ENCODE measurements at places on chromosomes 12 and 14. TPM values are rescaled to one million over a fixed set of nuclear protein-coding genes. Genes with fewer than 3 reads are reported as not detected.

The PTPRR gene
- not detected for total RNA-seq

The GRIP1 gene
- 1.6 TPM for total RNA-seq

The POC1B gene
- total RNA-seq = 41.0 TPM

GRCh38 chr12:122021822-122022392, at the start of gene BCL7A:
Gene BCL7A (plus strand): TSS chr12:122021884. CDS start chr12:122022092, 208 bp downstream.
- peaks cover 6% of the 10 kb centered on the region for H3K36me3 ChIP-seq
- peak; percentile 65 for DNase-seq
- peak within 1 kb of the TSS; percentile 89 for H3K27ac ChIP-seq
- H3K27me3 ChIP-seq = peaks cover 19% of the 10 kb centered on the region
- H3K4me3 ChIP-seq = peak within 1 kb of the TSS; percentile 89

- H3K27ac ChIP-seq = no peak overlapping the region
- H3K4me1 ChIP-seq = peaks cover 12% of the 10 kb centered on the region
- H3K27me3 ChIP-seq = peaks cover 88% of the 10 kb centered on the region
- no peak overlapping the region for H3K4me3 ChIP-seq
Measured at GRCh38 chr12:57627501-57628279, 5.3 kb downstream of the B4GALNT1 start.

GRCh38 chr12:5308216-5308615, 123.7 kb upstream of the NTF3 start:
- H3K4me3 ChIP-seq = no peak overlapping the region
- no peaks in the 10 kb centered on the region for H3K4me1 ChIP-seq
- no peak overlapping the region for H3K27ac ChIP-seq
- DNase-seq = no peak

The OR6C74 gene
- not detected for total RNA-seq

The TMPRSS12 gene
- total RNA-seq = not detected

GRCh38 chr12:96193725-96194575, at the start of gene ELK3:
Gene ELK3 (plus strand): TSS chr12:96194375.
- H3K4me1 ChIP-seq = peaks cover 45% of the 10 kb centered on the region
- H3K4me3 ChIP-seq = peak within 1 kb of the TSS; percentile 99
- H3K27me3 ChIP-seq = no peaks in the 10 kb centered on the region
- peaks cover 10% of the 10 kb centered on the region for H3K36me3 ChIP-seq

The GUCY2C gene
- total RNA-seq = not detected

DNA sequence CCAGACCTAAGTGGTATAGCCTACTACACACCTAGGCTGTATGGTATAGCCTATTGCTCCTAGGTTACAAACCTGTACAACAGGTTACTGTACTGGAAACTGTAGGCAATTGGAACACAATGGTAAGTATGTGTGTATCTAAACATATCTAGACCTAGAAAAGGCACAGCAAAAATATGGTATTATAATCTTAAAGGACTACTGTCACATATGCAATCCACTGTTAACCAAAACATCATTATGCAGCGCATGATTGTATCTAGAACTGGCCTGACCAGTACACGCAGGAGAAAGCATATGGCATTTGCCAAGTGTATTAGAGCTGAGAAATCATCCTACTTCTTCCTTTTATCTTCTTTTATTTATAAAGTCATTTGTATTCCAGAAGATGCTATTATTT, 75.5 kb downstream of the SLC8A3 start:
- no peaks in the 10 kb centered on the region for H3K36me3 ChIP-seq
- H3K27ac ChIP-seq = no peak overlapping the region
- peaks cover 20% of the 10 kb centered on the region for H3K27me3 ChIP-seq
- H3K4me1 ChIP-seq = no peaks in the 10 kb centered on the region

The TCL1B gene
- not detected for total RNA-seq

Data from activated CD4-positive, alpha-beta T cell treated with anti-CD3 and anti-CD28 coated beads, Interleukin-2, amount 10 ng/mL, durations not matched to agents 7 days and 5 days (primary cell).